ENCODE measurements at places on chromosomes 12 and 14.

DNA sequence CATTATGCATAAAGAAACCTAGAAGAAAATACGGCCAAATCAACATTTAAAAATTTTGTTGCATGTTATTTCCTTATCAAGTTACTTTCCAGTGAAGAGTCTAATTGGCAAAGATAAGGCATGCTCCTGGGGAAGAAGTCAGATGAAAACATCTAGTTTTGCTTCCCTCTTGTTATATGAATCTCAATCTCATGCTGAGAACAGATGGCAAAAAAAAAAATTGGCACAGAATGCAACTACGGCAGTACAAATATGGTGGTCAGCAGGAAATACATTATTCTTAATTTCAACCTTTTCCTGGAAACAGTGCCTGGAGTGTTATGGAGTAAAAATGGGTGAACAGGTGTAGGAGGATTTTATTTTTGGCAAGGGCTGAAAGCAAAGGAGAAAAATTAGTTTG lies 32.8 kb downstream of the HECTD4 start:
- DNase-seq = no peak

GRCh38 chr12:1815814-1816729 lies 4.3 kb upstream of the LRTM2 start:
- DNase-seq = no peak

GRCh38 chr12:99352269-99352668 lies 295.3 kb upstream of the GARIN6 start:
- no peak for DNase-seq

DNA sequence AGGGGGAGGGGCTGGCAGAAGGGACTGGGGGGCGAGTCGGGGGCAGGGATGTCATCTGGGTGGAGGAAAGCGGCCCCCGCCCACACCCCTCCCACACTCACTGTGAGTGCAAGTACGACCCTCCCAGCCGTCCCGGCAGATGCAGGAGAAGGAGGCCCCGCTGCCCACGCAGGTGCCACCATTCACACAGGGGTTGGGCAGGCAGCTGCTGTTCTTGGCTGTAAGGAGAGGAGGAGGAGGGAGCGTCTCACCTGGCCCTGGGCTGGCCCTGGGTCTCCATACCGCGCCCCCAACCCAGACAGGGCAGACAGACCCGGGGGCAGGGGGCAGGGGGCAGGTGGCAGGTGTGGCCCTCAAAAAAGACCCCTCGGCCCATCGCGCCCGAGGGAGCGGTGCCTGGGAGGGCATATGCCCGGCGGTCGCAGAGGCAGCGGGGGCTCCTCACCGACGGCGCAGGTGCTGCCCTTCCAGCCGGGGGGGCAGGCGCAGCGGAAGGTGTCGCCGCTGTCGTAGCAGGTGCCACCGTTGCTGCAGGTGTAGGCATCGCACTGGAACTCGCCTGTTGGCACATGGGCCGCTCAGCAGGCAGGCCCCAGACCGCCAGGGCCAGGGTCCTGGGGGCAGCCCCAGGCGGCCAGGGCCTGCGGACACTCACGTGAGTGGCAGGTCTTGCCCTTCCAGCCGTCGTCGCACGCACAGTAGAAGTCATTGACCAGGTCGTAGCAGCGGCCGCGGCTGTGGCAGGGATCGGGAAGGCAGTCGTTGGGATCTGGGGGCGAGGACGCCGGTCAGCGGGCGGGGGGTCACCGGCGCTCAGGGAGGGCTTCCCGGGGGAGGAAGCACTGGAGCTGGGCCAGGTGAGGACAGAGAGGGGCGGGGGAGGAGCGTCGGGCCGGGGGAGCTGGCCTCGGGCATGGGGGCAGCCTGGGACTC lies 20.6 kb downstream of the JAG2 start:
- no peak for DNase-seq

DNA sequence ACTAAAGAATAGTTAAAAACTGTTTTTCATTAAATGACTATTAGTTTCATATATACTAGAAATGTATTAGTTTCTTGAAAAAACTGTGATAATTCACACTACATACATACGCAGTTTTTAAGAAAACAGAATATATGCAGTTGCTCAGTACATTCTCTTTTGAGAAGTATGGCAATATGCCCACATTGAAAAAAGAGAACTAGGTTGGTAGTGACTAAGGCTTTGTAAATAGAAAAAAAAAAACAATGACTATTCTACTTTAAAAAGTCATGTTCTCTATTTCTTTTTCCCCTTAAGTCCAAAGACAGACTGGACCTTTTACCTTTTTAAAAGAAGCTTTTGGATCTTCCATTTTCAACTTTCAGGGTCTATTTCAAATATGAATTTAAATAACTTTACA lies 25.0 kb downstream of the SNX6 start:
- DNase-seq = peak; percentile 22

DNA sequence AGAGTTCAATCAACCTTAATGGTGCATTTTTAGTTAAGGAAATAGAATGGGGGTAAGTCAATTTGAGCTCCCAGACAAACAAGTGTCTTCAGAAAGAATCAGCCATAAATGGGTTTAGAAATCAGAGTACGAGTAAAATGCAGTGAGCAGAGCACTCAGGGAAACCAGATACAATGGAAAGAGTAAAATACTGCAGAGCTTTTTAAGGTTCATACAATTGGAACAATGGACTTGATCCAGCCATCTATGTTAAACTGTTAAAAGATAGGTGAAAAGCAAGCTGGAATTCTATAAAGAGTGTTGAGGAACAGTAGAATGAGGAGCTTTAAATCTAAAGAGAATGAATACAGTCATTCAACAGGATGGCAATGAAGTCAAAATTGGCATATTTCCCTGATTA lies 23.8 kb upstream of the PCNX4 start:
- DNase-seq = no peak

All from fibroblast of skin of right biceps (primary cell).